ENCODE measurements at places on chromosomes 2 and 18. TPM values are rescaled to one million over a fixed set of nuclear protein-coding genes. Genes with fewer than 3 reads are reported as not detected.

SCYGR1 gene
- polyA plus RNA-seq, result not detected

DNA sequence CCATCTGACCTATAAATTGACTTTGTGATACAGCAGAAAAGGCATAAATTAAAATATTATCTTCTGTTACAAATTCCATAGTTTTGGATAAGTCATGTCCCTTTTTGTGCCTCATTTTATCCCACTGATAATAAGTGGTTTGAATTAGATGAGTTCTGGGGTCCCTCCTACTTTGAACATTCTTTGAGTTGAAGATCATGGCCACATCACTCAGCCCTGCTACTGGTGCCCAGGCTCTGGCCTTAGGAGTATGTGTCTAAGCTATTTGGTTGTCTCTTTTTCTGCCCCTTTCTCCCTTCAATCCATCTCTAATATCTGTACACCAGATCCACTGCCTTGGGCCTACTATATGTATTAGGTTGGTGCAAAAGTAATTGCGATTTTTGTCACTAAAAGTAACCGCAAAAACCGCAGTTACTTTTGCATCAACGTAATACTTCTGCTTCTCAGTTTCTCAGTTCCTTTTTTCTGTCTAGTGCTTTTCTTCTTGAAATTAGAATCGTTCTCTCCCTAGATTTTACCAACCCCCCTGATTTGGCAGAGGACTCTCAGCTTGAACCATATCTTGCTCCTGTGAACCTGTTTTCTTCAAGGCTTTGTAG lies 362.5 kb upstream of the TNP1 start:
- peak; percentile 36 for DNase-seq
- H3K4me1 ChIP-seq, result peaks cover 38% of the 10 kb centered on the region
- no peaks in the 10 kb centered on the region for H3K36me3 ChIP-seq
- H3K27me3 ChIP-seq, result no peaks in the 10 kb centered on the region
- peak overlapping the region; percentile 96 for H3K27ac ChIP-seq

- no peaks in the 10 kb centered on the region for H3K36me3 ChIP-seq
- peaks cover 34% of the 10 kb centered on the region for H3K27me3 ChIP-seq
- no peak overlapping the region for H3K4me3 ChIP-seq
- H3K4me1 ChIP-seq, result peaks cover 3% of the 10 kb centered on the region
- H3K27ac ChIP-seq, result no peak overlapping the region
Observed at GRCh38 chr18:59127047-59127446, 12.6 kb upstream of the SEC11C start.

- H3K27ac ChIP-seq, result no peak overlapping the region
- DNase-seq, result no peak
- no peak overlapping the region for H3K4me3 ChIP-seq
- peaks cover 12% of the 10 kb centered on the region for H3K27me3 ChIP-seq
- no peaks in the 10 kb centered on the region for H3K4me1 ChIP-seq
Observed at GRCh38 chr2:96912346-96913116, 42.7 kb upstream of the SEMA4C start.

DNA sequence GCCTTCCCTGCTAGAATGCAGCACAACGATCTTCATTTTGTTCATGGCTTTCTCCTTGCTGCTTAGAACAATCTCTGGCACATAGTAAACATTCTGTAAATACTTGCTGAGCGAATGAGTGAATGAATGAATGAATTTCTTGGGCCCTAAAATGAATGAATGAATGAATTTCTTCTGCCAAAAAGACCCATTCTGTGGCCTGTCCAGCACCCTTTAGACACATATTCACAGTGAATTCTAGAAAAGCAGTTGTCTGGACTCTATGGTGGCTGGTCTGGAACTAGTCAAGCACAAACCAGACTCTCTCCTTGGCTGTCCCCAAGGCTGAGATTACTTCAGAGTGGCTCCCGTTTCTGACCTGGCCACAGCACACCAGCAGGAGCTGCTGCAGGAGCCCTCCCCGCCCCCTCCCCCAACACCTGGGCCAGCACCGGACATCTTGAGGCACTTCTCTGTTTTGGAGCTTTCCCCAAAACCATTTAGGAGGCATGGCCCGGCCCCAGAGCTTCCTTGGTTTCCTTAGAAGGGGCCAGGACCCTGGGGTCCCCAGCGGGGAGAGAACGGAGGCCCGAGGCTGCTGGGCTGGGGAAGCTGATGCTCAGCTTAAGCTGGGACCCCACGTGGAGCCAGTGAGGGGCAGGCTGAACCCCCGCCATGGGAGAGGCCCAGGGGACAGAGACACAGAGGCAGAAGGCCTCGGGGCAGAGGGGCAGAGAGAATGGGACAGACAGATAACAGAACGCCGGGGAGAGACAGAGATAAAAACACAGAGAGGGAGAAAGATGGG lies 159.0 kb downstream of the ZFP36L2 start:
- no peaks in the 10 kb centered on the region for H3K36me3 ChIP-seq
- peaks cover 12% of the 10 kb centered on the region for H3K4me1 ChIP-seq
- H3K27ac ChIP-seq, result no peak overlapping the region
